Activated gamma-delta T cell (primary cell): ENCODE measurements at places on chromosomes 12 and 14.

GRCh38 chr12:13891902-13892301, 89.5 kb downstream of the GRIN2B start:
- DNase-seq, result no peak

GRCh38 chr14:66284346-66284745, 201.8 kb upstream of the CCDC196 start:
- no peak for DNase-seq

DNA sequence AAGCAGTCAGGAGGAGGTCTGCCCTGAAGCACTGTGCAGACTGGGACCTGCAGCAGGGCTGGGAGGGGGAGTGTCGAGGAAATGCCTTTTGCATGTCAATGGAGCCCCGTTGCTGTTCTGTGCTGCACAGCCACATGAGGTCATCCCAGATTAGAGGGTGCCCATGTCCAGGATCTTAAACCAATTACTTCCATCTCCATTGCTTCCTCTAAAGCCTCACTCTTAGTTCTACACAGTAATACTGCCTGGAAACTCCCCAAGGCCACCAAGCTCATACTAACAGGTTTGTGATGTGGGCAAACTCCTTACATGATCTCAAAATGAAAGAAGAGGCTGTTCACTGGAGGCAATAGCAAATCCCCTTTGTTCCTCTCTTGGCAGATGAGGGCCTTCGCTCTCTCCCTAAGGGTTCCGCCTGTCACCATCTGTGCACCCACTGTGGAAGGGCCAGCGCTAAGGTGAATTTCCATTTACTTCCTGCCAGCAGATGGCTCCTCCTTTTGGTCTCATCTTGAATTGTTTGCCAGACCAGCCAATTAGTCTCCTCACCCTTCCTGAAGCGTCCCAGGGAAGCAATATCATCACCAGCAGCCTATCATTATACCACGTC, 35.4 kb upstream of the LTA4H start:
- DNase-seq, result no peak

DNA sequence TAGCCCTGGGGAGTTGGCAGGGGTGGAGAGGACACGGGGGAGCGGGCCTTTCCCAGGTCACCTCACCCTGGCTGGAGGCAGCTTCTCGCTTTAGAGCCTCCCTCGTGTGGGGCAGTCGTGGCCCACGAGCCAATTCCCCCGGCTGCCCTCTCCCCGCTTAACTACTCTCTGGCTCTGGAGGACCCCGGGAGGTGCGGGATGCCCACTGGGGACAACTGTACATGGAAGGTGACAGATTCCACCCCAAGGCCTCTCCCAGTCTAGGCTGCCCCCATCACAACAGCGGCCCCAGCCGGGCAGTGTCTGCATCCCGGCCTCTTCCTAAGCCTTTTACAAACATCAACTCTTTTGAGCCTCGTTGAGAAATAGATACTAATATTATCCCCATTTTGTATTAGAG, 78.1 kb downstream of the KIF26A start:
- DNase-seq, result no peak

GRCh38 chr14:61749867-61750266, 12.4 kb upstream of the SNAPC1 start:
- DNase-seq, result no peak

- DNase-seq, result no peak
Observed at GRCh38 chr12:9341260-9341585, 133.0 kb upstream of the PZP start.

GRCh38 chr14:21891921-21892320, 218.3 kb upstream of the OR4E1 start:
- no peak for DNase-seq

DNA sequence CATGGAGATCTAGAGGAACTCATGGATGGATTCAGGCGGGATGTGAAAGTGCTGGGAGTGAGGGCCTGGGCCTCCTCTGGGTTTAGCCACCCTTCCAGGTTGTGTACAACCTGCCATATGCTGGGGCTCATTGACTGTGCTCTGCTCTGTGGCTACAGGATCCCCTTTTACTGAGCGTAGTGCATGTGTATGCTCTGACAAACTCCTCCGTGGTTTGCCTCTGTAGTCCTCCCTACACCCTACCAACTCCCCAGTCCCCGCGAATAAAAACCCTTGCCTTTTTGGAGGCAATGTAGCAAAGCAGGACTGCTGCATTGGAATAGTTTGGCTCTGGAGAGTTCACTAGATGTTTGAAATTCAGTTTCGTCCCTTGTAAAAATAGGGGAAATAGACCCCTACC, 17.4 kb downstream of the JDP2 start:
- DNase-seq, result no peak

- no peak for DNase-seq
Observed at GRCh38 chr14:86296173-86296572, 766.2 kb downstream of the FLRT2 start.

- DNase-seq, result no peak
Observed at GRCh38 chr14:91369628-91370445, 47.8 kb downstream of the CCDC88C start.

DNA sequence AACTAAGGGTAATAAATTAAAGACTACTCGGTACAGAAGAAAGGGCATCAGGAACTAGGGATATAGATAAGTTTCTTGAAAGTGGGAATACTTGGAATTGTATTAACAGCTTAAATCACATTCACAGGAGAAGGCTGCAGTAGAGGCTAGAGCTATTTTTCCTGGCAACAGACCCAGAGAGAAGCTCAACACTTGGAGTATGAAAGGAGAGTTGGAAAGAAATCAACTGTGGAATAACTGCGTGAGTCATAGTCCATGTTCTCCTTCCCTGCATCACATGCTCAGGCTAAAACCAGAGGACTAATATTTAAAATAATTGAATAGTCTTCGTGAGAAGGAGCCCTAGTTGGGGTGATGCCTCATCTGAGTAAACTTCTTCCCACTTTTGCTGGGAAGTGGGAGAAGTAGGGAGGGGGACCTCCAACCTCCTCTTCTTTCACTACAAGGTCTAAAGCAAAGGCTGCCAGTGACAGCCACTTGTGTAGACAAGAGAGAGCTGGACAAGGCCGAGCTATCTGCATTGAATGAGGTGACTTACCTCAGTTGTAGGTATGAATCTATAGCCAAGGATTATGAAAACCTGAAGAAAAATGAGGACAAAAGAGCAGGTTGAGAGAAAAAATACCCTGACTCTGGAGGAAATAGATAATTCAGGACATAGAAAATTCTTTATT, 32.7 kb downstream of the DYRK2 start:
- no peak for DNase-seq

DNA sequence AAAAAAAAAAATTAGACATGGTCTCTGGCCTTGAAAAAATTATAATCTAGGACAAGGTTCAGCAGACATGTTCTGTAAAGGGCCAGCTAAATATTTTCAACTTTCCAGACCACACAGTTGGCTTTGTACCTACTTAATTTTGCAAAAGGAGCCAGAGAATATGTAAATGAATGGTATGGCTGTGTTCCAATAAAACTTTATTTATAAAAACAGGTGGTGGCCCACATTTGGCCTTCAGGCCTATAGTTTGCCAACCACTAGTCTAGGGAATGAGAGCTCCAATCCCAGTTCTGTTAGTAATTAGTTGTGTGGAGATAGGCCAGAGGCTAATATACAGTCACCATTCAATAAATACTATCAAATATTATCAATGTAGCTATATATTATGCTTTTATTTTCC, 29.3 kb upstream of the PWP1 start:
- DNase-seq, result no peak

GRCh38 chr12:131830335-131830913, 2.2 kb downstream of the MMP17 start:
- no peak for DNase-seq

DNA sequence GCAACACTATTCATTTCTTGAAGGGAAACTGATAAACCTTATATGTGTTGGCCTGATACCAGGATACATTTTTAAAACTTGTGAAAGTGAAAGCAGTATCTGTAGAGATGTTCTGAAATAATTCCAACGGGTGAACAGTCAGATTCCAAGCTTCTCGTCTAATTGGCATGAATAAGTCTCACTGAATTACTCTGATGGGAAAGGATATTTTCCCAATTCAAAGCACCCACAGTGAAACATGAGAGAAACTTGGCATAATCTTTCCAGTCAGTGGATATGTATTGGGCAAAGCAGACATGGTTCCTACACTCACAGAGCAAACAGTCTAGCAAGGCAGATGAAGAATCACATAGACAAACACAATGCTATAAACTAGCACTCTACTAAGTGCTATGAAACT, 413.1 kb downstream of the MED13L start:
- no peak for DNase-seq

GRCh38 chr12:63826006-63826585, 18.4 kb upstream of the SRGAP1 start:
- DNase-seq, result no peak

DNA sequence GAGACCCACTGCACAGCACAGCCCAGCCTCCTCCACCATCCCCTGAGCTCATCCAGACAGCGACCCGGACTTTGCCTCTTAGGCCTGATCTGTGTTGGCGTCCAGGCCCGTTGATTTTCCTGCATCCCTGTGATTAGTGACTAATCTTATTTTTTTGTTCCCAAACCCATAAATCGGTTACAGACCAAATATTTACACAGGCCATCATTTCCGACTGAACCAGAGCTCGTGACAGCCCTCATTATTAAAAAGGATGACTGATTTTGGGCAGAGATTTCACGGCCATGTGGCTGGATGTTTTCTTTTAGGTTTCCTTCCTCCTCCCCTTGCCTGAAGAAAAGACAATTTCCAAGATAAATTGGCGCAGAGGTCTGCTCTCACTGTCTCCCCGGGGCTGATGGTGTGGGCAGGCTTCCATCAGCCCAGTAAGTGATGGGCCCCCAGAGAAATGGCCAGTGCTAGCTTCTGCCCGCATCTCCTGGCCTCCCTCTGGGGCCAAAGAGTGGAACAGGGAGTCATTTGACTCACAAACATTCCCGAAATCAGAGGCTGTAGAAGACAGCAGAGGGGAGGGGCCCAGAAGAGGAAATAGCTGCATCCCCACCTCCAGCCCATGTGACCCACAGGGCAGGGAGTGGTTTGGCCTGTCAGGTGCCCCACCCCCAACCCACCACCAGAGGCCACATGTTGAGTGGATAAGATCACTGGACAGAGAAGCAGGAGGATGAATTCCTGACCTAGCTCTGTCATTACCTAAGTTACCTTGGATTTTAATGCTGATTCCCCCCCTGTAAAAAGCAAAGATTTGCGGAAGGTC, 283.5 kb downstream of the KSR2 start:
- no peak for DNase-seq

DNA sequence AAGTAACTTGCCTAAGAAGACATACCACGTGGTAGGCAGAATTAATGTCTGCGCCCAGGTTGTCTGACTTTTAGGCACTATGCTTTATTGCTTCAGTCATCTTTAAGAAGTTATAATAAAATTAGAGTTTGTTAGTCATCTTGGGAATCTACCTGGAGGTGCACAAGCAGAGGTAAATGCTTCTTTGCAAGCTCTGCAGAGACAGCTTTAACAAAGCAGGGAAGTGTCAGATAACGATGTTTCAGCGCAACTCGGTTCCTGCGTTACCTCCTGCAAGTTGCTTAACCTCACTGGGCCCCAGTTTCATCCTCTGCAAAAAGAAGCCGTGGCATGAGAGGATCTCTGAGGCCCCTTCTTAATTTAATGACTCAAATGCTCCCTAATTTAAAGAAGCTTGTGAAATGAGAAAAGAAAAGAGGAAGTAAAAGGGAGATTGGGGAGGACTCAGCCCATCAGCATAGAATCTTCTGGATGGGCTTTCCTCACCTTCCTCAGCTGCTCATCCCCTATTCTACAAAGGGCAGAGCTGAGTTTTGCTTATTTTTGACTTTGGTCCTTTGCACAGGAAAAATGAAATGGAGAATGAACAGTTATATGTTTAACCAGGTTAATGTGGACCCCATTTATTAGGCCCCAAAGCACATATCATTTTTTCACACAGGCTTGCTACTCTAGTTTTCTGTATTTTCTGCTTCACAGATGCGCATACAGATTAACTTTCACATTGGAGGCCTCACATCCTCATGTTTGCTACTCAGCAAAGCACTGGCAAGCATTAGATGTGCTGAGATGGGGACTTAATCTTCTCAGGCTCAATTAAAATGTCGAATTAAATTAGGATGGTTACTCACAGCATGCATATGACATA, 5.1 kb downstream of the ARHGDIB start:
- DNase-seq, result no peak

DNA sequence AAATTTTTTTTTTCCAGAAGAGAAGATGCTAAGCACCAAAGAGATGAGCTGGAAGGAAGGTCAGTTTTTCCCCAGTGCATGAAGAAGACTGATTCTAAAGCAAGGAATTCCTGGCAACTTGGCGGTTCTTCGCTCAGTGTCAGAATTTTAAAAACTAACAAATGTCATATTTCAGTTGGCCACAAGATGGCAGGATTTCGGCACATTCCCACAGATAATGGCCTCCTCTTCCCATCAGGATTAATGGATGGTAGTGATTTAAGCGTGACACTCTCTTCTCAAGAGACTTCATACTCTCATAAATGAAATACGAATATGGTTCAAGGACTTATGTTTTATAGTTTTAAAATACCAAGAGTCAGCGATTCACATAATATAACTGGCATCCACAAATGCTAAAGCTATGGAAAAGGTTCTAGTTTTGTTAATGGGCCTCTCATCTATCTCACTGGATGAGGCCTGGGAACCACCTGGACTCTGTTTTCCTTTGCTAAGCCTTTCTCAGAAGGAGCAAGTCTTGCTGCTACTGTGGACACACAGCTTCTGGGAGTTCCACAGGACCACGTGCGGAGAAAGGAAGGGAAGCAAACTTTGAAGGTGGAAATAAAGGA, 46.1 kb upstream of the PTPRO start:
- no peak for DNase-seq

DNA sequence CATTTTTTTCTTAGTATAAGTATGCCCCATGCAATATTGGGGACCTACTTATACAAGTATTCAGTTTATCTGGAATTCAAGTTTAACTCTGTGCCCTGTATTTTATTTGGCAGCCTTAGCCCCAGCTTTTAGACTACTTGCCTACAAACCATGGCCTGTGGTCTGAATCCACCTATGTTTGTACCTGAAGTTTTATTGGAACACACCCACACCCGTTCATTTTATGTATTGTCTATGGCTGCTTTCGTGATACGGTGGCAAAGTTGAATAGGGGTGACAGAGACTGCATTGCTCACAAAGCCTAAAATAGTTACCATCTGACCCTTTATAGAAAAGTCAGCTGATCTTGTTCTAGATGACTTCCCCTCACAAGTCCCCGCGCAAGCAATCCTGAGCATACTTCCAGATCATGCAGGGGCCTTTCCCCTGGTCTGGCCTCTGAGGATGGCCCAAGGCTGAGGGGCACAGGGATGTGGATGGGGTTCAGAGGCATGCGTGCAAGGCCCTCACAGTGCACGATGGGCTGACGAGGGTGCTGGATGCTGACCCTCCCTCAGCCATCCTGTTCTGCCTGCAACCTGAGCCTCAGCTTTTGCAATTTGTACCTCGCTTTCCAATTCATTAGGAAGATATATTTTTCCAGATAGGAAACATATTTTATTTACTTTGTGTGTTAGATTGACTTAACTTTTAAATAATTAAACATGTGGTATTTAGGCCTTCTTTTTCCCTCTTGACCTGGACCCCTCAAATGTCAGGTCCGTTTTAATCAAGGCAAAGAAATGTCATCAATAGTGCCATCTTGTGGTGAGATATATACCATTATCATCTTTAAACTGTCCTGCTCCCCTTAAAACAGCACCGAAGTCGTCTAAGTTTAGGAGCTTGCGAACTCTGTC, 527.3 kb upstream of the CCDC196 start:
- no peak for DNase-seq

GRCh38 chr14:26204728-26205479, 392.9 kb downstream of the NOVA1 start:
- DNase-seq, result peak; percentile 9

- no peak for DNase-seq
Observed at GRCh38 chr12:47846294-47846996, 26.7 kb upstream of the HDAC7 start.
